ENCODE measurements at places on chromosomes 4 and X.

GRCh38 chrX:23013366-23013765, 13.6 kb downstream of the DDX53 start:
- no peak for DNase-seq

- DNase-seq: peak; percentile 89
Measured at GRCh38 chr4:89836897-89837384, at the start of gene SNCA. Gene SNCA (minus strand): TSS chr4:89837161. CDS start chr4:89835667, 1,494 bp downstream.

- no peak for DNase-seq
Measured at GRCh38 chr4:101322743-101323142, 24.6 kb downstream of the PPP3CA start.

GRCh38 chr4:6423575-6423974, 48.8 kb downstream of the PPP2R2C start:
- DNase-seq: no peak

- DNase-seq: no peak
Measured at GRCh38 chr4:169268951-169269760, 1.6 kb downstream of the SH3RF1 start.

Data from Kasumi-1 (cell line).